ENCODE measurements at places on chromosomes 11 and 22.

GRCh38 chr22:32318361-32318760 lies 39.3 kb upstream of the RFPL3 start:
- no peak for ATAC-seq

- ATAC-seq: no peak
These were observed 17.9 kb downstream of the SEC14L3 start for GRCh38 chr22:30453731-30454510.

DNA sequence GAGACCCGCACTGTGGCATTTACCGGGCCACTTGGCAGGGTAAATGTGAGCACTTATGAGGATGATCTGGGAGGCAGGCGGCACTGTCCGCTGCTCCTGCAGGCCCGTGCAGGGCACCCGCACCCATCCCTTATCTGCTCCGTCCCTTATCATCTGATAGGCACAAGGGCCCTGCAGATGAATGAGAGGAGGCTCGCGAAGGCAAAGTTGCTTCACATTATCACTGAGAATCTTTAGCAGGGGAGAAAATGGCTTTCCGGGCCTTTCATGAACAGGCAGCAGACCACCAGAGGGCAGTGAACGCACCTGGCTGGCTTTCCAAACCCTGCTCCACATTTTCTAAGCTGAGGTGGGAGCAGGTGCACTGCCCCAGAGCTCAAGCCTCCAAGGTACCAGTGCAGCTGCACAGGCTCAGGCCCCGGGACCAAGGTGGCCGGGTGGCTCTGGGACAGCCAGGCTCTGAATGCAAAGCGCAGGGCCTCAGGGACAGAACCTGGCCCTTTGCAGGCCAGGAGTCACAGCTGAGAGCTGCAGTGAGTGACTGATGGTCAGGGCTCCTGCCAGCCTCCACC lies 165.6 kb downstream of the SHANK2 start:
- ATAC-seq: no peak

DNA sequence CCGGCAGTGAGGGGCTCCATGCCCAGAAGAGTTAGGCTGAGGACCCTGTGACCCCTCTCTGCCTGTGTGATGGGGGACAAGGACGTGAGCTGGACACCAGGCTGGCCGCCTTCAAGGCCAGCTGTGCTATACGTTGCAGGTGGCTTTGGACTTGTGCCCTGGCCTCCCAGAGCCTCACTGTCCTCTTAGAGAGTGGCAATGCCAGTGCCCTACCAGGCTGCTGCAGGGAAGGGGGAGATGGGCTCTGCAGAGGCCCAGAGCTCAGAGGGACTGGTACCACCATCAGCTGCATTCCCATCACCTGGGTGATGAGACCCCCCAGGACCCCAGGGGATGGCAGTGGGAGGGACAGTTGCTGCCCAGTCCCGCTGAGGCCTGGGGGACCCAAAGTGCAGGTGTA lies 90.4 kb upstream of the SHISAL1 start:
- ATAC-seq: no peak

GRCh38 chr22:45331486-45331885 lies 21.8 kb downstream of the FAM118A start:
- ATAC-seq: no peak

GRCh38 chr11:96551136-96551535 lies 161.3 kb downstream of the JRKL start:
- ATAC-seq: no peak

GRCh38 chr22:28183078-28183860 lies 264.2 kb upstream of the PITPNB start:
- ATAC-seq: no peak
